ENCODE measurements at places on chromosomes 2 and 18.

DNA sequence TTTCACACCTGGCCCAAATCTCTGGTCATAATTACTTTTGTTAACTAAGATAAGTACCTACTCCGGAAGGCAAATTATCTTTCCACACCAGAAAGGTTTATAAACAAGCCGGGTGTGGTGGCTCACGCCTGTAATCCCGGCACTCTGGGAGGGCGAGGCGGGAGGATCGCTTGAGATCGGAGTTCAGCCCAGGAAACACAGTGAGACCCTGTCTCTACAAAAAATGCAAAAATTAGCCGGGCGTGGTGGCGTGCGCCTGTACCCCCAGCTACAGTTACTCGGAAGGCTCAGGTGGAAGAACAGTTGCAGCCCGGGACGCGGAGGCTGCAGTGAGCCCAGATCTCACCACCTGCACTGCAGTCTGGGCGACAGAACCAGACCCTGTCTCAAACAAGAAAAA lies 2.1 kb downstream of the PUM2 start:
- no peak for DNase-seq

DNA sequence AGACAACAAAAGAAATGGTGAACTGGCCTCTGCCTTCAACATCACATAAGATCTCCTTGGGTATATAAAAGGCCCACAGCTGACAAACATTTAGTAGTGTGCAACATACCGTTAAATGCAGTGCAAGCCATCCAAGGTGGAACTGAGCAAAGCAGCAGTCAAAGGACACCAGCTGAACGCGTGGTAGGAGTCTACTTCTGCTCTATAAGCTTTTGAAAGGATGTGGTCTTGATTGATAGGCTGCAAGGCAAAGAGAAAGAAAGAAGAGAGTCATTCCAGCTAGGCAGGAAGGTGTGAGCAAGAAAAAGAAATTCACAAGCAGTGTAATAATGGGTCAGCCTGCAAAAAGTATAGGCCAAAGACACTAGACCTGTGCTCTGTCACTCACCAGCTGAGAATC lies 356.3 kb downstream of the SATB2 start:
- no peak for DNase-seq

GRCh38 chr18:41879256-41879655 lies 75.8 kb upstream of the PIK3C3 start:
- no peak for DNase-seq

- DNase-seq: no peak
Observed at GRCh38 chr2:99425022-99425421, 64.8 kb downstream of the REV1 start.

DNA sequence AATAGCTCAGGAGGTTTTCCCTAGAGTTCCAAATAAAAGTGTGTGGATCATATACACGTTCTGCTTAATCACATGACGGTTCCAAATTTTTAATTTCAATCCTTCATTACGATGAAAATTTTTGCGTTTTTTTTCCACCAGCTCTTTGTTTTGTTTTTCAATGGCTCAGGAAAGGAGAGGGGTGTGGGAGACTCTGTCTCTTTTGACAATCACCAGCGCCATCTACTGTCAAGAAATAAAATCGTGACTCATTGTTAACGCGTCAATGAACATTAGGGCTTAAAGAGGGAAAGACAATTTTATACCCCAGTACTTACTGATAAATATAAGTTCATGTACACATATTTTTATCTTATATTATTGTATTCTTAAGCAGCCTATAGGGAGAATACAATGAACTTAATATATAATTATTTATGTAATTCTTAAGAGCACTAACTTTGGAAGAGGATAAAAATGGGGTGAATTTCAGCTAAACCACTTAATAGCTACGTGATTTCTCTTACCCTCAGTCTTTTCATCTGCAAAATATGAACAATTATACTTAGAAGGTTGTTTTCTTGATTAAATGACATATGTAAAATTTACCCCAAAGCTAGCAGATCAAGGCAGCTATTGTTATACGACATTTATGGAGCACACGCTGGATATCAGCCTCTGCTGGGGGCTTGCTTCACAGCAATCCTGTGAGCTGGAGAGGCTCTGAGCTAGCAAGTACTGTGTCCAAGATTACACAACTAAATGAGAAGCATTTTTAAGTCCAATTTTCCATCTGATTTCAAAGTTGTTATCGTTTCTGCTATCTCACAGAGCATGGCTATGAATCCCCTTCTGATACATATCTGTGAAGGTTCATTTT lies 47.4 kb upstream of the RMDN2 start:
- DNase-seq: no peak

- no peak for DNase-seq
Observed at GRCh38 chr2:121976926-121977325, 221.5 kb downstream of the TSN start.

All from kidney epithelial cell (primary cell).